Stimulated activated CD4-positive, alpha-beta T cell treated with anti-CD3 and anti-CD28 coated beads, Interleukin-15, amount 100 ng/mL, for 24 hours (primary cell): ENCODE measurements at places on chromosomes 7 and 10.

DNA sequence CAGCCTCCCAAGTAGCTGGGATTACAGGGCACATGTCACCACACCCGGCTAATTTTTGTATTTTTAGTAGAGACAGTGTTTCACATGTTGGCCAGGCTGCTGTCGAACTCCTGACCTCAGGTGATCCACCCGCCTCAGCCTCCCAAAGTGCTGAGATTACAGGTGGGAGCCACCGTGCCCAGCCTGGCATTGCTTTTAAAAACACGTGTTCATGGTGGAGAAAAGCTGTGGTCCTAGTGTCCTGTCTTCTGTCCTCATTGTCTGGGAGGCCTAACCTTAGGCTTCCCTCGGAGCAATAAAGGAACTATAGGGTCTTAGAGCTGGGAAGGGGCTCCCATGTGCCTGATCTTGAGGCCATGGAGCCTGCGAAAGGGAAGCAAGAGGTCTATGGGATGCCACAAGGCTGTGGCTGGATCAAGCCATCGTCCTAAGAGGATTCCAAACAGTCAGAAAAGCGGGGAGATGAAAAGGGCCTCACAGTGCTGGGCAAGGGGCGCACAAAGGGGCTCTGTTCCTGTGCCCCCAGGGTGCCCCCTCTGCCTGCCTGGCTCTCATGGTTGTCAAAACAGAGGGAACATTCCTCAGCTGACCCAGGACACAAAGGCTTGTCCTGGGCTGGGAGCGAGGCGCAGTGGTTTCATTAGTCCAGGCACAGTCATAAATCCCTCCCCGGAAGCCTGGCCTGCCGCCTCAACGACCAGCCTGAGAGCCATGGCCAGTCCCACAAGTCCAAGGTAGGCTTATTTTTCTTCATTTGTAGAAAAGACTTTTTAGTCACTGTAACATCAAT is 106.6 kb upstream of the TNS3 start:
- DNase-seq = no peak

GRCh38 chr10:50362547-50363125 is 111.3 kb upstream of the ASAH2 start:
- no peak for DNase-seq

DNA sequence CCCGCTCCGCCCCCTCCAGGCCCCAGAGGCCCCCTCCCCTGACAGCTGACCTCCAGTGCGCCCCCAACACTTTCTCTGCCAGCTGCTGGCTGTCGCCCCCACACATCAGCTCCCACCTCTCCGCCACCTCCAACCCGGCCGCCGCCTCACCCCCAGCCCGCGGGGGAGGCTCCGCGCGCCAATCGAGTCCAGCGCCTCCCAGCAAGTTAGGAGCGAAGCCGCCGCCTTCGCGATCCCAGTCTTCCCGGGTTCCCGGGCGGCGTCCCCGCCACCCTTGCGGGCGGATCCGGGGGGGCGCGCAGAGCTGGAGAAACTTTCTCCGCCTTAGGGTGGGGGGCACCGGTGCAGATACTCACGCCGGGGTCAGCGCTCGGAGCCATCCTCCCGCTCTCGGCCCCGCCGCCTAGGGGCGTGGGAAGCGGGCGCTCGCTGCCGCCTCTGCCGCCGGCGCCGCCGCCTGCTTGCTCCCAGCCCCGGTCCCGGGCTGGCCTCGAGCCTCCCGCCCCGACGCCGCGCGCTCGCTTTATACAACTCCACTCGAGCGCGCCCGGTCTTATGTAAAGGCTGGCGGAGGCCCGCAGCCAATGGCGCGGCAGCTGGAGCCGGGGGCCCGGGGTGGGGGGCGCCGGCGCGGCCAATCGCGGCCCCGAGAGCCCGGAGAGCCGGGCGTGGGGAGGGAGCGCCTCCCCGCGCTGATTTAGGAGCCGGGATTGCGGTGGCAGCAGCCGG is at the start of gene CRTAC1:
CRTAC1 (minus strand) TSS at position 529 of the 729 bp plus-strand sequence; CDS start at position 380, 149 bp downstream.
- DNase-seq = peak; percentile 32

GRCh38 chr7:138882249-138882648 is 84.3 kb upstream of the ATP6V0A4 start:
- DNase-seq = peak; percentile 23

DNA sequence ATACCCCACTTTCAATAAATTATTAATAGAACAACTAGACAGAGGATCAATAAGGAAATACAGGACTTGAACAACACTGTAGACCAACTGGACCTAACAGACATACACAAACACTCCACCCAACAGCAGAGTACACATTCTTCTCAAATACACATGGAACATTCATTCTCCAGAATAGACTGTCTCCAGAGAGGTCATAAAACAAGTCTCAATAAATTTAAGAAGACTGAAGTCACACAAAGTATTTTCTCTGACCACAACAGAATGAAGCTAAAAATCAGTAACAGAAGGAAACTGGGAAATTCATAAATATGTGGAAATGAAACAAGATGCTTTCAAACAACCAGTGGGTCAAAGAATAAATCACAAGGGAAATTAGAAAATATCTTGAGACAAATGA is 119.8 kb downstream of the SMURF1 start:
- DNase-seq = no peak

- peak; percentile 33 for DNase-seq
These were observed 552 bp downstream of the MKX start for GRCh38 chr10:27744802-27745731.

- DNase-seq = no peak
These were observed 306.4 kb downstream of the NXPH1 start for GRCh38 chr7:8739837-8740236.

- no peak for DNase-seq
These were observed 165.4 kb downstream of the GLI3 start for GRCh38 chr7:42071372-42072261.

- peak; percentile 30 for DNase-seq
These were observed 390.1 kb downstream of the GATA3 start for GRCh38 chr10:8444630-8445029.

DNA sequence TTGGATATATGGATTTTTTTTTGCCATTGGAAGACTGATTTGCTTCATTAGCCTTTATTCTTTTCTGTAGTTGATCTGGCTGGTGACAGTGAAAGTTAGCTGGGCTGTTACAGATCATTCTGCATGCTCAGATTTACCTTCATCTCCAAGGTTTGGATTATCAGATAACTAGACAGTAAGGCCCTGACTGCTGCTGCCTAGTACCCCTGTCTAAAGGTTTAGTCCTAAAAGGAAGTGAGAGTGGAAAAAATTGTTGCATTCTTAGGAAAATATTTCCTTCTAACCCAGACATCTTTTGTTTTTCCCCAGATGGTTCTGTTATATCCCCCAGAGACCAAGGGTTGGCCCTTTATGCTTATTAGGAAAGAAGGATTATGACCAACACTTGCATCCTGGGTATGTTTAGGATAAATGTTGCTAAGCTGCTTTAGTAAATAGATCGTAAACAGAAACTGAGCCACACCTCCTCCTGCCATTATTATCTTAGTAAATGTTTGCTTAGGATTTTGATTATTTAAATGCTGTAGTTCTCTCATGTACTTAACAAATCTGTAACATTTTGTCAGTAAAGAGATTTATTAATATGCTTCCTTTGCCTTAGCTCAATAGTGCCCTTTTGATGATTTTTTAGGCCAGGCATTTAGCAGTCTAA is 44.4 kb downstream of the MCU start:
- no peak for DNase-seq

GRCh38 chr10:6218692-6219493 is 16.2 kb downstream of the PFKFB3 start:
- DNase-seq = no peak

DNA sequence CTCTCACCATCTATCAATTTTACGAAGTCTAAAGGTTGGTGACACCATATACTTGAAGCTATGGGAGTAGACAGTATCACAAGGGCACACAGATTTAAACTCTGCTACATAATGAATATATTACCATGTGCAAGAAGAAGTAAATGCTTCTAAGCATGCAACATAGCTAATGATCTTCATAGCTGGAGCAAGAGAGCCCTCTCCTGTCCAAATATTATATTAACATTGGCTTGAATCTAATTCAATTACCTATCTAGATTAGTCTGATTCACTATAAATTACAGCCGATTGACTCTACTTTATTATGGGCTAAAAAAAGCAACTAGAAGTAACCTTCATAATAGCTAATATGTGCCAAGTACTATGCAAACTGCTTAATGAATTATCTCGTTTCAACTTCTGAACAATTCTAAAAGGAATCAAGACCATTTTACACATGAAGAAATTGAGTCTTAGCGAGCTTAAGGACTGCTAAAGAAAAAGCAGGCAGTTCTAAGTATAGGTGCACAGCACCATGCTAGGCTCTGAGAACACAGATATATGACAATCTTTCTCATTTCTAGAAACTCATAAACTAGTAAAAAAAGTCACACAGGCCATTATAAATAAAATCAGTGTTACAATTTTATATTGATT is 21.9 kb downstream of the FRA10AC1 start:
- DNase-seq = no peak

- no peak for DNase-seq
These were observed 8.7 kb downstream of the PDLIM1 start for GRCh38 chr10:95282107-95282506.

DNA sequence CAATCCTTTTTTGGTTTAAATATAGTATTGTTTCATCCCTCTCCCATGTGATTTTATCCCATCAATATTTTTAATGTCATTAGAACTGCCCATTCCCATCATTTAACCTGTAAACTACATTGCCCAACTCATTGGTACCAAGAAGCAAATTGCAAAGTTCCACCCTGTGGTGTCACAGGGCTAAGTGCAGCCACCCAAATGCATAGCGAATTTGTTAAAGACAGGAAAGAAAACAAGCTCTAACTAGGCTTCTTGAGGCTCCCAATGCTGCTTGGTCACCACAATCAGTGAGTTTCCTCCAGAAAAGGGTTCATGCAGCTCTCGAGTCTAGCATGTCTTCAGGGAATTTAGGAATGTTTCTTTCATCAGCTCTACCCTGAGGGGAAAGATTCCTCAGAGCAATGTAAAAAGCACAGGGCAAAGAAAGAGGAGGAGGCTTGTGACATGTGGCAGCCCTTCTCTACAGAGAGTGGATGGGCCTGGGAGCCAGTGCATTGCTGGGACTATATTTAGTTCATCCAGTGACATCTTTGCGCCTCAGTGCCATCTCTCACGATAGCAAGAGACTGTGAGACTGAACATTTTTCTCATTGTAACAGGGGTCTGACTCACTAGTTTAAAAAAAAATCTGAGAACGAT is 58.1 kb downstream of the CAV1 start:
- DNase-seq = no peak
